ENCODE measurements at places on chromosomes 4 and X.
A peak's percentile ranks its signal among the peaks of the same experiment; 100 is the strongest.

GRCh38 chr4:56959100-56959499, 18.3 kb downstream of the NOA1 start:
- DNase-seq: no peak
- H3K36me3 ChIP-seq: no peaks in the 10 kb centered on the region
- no peaks in the 10 kb centered on the region for H3K4me1 ChIP-seq
- no peaks in the 10 kb centered on the region for H3K27me3 ChIP-seq
- no peak overlapping the region for H3K27ac ChIP-seq
- H3K4me3 ChIP-seq: no peak overlapping the region

GRCh38 chrX:29071525-29072320, 484.5 kb downstream of the IL1RAPL1 start:
- H3K4me3 ChIP-seq: no peak overlapping the region
- no peaks in the 10 kb centered on the region for H3K36me3 ChIP-seq
- H3K4me1 ChIP-seq: no peaks in the 10 kb centered on the region
- no peak overlapping the region for H3K27ac ChIP-seq

- peaks cover 8% of the 10 kb centered on the region for H3K27me3 ChIP-seq
- H3K27ac ChIP-seq: no peak overlapping the region
Measured at GRCh38 chrX:13082206-13083065, 38.0 kb upstream of the FAM9C start.

- H3K4me1 ChIP-seq: no peaks in the 10 kb centered on the region
- no peak for DNase-seq
- H3K36me3 ChIP-seq: no peaks in the 10 kb centered on the region
- no peak overlapping the region for H3K27ac ChIP-seq
- no peak overlapping the region for H3K4me3 ChIP-seq
- peaks cover 3% of the 10 kb centered on the region for H3K27me3 ChIP-seq
Measured at GRCh38 chrX:22534643-22535042, 261.9 kb downstream of the CBLL2 start.

- H3K27me3 ChIP-seq: no peaks in the 10 kb centered on the region
- H3K4me1 ChIP-seq: no peaks in the 10 kb centered on the region
- H3K36me3 ChIP-seq: no peaks in the 10 kb centered on the region
- no peak overlapping the region for H3K4me3 ChIP-seq
Measured at GRCh38 chr4:100421361-100421978, 96.4 kb downstream of the EMCN start.

DNA sequence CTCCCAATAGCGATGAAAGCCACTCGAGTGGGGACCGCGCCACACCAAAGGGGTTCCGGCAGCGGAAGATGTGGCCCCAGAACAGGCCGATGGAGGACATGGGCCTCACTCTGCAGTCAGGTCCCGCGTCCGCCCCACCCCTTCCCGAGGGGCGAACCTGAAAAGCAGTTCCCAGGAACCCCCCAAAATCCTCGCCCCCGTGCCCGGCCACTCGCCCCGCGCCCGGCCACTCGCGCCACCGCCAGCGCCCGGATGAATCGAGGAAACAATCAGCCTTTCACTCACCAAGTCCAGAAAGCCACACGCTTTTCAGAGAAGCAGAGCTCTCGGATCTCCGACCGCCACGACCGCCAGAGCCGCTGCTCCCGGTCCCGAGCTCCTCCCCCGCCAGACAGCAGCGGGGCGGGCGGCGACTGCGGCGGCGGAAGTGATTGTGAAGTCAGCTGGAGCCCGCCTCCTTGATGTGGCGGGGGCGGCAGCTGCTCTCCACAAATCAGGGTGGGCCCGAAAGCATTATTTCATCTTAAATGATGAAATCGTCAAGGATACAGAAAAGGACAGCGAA, at the start of gene PJA1:
TSS of gene PJA1 (minus strand) at position 367 of the 565 bp plus-strand sequence. CDS start 2,380 bp downstream, outside the sequence.
- no peaks in the 10 kb centered on the region for H3K36me3 ChIP-seq
- peak within 1 kb of the TSS; percentile 62 for H3K4me3 ChIP-seq

DNA sequence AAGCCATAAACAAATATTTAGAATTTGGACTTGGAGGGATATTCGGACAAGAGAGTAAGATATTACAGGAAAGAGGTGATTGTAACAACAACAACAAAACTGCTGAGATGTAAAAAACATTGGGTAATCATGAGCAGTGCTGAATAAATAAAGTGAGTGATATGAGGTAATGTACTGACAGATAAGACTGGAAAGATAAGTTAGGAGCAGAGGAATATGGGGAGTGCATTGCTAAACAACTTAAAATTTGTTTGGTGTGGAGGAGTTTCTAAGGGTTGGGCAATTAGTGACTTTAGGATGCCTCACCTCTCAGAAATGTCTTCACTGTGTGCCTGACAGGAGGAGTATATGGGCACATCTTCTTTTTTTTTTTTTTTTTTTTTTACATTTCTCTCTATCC, 637.8 kb upstream of the GRIA3 start:
- H3K4me1 ChIP-seq: no peaks in the 10 kb centered on the region
- no peaks in the 10 kb centered on the region for H3K27me3 ChIP-seq
- H3K27ac ChIP-seq: no peak overlapping the region

GRCh38 chr4:109848501-109848900, 594 bp downstream of the LRIT3 start:
- no peak for DNase-seq
- H3K4me1 ChIP-seq: no peaks in the 10 kb centered on the region
- H3K27ac ChIP-seq: no peak overlapping the region
- H3K4me3 ChIP-seq: no peak overlapping the region
- no peaks in the 10 kb centered on the region for H3K27me3 ChIP-seq

- no peaks in the 10 kb centered on the region for H3K4me1 ChIP-seq
- DNase-seq: no peak
- no peaks in the 10 kb centered on the region for H3K36me3 ChIP-seq
- peak overlapping the region; percentile 72 for H3K4me3 ChIP-seq
- no peaks in the 10 kb centered on the region for H3K27me3 ChIP-seq
- peak overlapping the region; percentile 71 for H3K27ac ChIP-seq
Measured at GRCh38 chrX:149630681-149631233, 835 bp downstream of the TMEM185A start.

DNA sequence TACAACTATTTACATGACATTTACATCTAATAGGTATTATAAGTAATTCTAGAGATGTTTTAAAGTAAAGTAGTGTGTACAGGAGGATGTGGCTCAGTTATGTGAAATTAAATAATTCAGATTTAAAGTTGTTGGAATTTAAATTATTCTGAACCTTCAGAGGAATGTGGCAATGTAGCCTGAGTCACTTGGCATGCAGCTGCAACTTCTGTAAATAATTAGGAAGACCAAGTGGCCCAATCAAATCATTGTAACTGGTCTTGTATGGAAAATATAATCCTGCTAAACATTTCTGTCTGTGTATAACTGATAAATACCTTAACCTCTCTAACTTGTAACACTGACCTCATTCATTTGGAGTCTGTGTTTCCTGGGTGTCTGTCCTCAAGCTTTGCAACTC, 828.9 kb downstream of the GLUD2 start:
- no peaks in the 10 kb centered on the region for H3K27me3 ChIP-seq
- H3K4me1 ChIP-seq: no peaks in the 10 kb centered on the region
- no peak overlapping the region for H3K27ac ChIP-seq
- H3K36me3 ChIP-seq: no peaks in the 10 kb centered on the region
- DNase-seq: no peak

DNA sequence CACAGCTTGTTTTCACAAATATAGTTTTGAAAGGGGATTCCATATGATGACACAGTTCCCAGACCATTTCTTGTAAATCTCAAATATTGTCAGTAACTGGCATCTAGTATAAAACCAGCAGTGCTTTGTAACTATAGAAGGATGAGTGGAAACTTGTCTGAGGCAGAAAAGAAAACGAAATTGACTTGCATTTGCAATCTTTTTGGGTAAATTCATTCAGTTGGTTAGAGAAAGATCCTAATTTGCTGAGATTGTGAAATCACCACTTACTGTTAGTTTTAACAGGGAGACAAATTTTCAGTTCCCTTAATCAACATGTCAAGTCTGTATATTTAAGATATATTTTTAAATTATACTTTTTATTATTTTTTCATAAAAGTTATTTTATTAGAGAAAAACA, 71.5 kb upstream of the VEGFC start:
- DNase-seq: no peak
- H3K36me3 ChIP-seq: no peaks in the 10 kb centered on the region
- H3K27ac ChIP-seq: no peak overlapping the region
- H3K27me3 ChIP-seq: no peaks in the 10 kb centered on the region
- H3K4me3 ChIP-seq: no peak overlapping the region

GRCh38 chrX:105136786-105137185, 83.7 kb downstream of the TEX13A start:
- no peak overlapping the region for H3K27ac ChIP-seq
- H3K4me3 ChIP-seq: no peak overlapping the region
- H3K4me1 ChIP-seq: no peaks in the 10 kb centered on the region
- H3K36me3 ChIP-seq: no peaks in the 10 kb centered on the region
- no peak for DNase-seq
- H3K27me3 ChIP-seq: no peaks in the 10 kb centered on the region

- H3K27me3 ChIP-seq: no peaks in the 10 kb centered on the region
- H3K4me1 ChIP-seq: no peaks in the 10 kb centered on the region
- H3K27ac ChIP-seq: no peak overlapping the region
- no peaks in the 10 kb centered on the region for H3K36me3 ChIP-seq
- no peak overlapping the region for H3K4me3 ChIP-seq
Measured at GRCh38 chrX:66919280-66919832, 280.5 kb upstream of the EDA2R start.

DNA sequence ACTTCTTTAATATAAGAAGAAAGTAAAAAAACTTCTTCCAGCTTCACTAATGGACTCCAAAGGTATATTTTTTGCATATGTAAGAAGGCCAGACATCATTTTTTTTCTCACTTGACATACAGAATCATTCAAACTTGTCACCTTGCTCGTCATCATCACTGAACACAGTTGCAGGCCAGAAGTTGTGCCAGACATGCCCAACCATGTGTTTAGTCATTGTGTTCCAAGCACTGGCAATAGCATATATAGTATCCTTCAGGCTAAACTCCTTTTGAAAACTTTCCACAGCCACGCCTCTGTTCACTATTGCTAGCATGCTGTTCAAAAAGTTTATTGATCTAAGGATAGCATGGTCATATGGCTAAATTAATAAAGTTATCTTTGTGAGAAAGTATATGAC, 83.3 kb downstream of the CHIC2 start:
- H3K4me3 ChIP-seq: no peak overlapping the region
- DNase-seq: no peak
- H3K27me3 ChIP-seq: no peaks in the 10 kb centered on the region
- H3K36me3 ChIP-seq: no peaks in the 10 kb centered on the region

- H3K36me3 ChIP-seq: no peaks in the 10 kb centered on the region
- peaks cover 54% of the 10 kb centered on the region for H3K27me3 ChIP-seq
- H3K4me1 ChIP-seq: no peaks in the 10 kb centered on the region
- peak overlapping the region; percentile 74 for H3K27ac ChIP-seq
- H3K4me3 ChIP-seq: no peak overlapping the region
- peak; percentile 88 for DNase-seq
Measured at GRCh38 chrX:39755143-39756032, 342.4 kb downstream of the BCOR start.

GRCh38 chrX:53622431-53622830, 64.1 kb downstream of the HUWE1 start:
- H3K27ac ChIP-seq: no peak overlapping the region
- peaks cover 23% of the 10 kb centered on the region for H3K27me3 ChIP-seq
- H3K4me3 ChIP-seq: no peak overlapping the region
- H3K4me1 ChIP-seq: no peaks in the 10 kb centered on the region
- H3K36me3 ChIP-seq: no peaks in the 10 kb centered on the region

DNA sequence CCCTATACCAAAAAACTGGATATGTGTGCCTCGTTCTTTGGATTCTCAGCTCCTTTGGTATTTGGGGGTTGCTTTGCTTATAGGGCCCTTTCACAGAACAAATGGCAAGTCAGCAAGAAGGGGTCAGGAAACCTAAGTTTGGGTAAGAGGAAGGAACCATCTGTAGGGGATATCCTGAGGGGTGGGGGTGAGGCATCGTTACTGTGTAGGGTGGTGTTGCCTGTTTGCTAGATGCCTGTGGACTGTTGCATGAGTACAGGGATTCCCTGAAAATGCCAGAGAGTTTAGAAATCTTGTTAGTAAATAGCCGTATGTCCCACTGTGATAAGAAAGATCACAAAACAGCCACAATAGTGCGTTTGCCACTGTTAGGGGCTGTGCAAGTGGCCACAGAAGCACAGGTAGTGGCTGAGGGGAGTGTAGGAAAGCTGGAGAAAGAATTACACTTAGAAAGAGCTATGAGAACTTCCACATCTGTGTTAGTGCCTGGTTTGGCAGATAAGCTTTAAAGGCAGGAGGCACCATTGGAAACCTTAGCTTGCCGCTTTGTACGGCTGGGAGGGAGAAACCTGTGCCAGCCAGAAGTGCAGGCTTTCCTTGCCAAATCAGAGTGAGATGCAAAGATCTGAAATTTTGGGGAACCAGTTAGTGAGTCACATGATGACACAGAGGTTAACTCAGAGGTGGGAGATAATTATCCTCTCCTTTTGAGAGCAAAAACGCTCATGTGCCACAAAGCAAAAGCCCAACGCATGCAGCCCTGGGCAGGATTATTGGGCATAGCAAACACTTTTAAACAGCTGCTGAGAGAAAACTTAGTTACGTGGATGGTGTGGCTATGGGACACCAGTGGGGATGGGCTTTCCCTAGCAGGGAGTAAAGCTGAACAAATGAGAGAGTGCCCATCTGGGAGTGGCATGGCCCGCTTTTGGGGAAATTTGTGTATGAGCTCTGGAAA, 343.7 kb downstream of the ARAP2 start:
- H3K36me3 ChIP-seq: no peaks in the 10 kb centered on the region
- DNase-seq: no peak
- H3K4me3 ChIP-seq: no peak overlapping the region
- no peaks in the 10 kb centered on the region for H3K27me3 ChIP-seq
- no peak overlapping the region for H3K27ac ChIP-seq

GRCh38 chr4:109547394-109547793, 12.7 kb upstream of the MCUB start:
- H3K4me3 ChIP-seq: no peak overlapping the region
- DNase-seq: no peak
- H3K27me3 ChIP-seq: no peaks in the 10 kb centered on the region
- no peak overlapping the region for H3K27ac ChIP-seq
- H3K36me3 ChIP-seq: no peaks in the 10 kb centered on the region
- H3K4me1 ChIP-seq: no peaks in the 10 kb centered on the region

GRCh38 chr4:93788712-93789111, 39.8 kb upstream of the ATOH1 start:
- no peaks in the 10 kb centered on the region for H3K36me3 ChIP-seq
- no peak for DNase-seq
- H3K27ac ChIP-seq: no peak overlapping the region
- H3K4me1 ChIP-seq: no peaks in the 10 kb centered on the region
- no peak overlapping the region for H3K4me3 ChIP-seq

DNA sequence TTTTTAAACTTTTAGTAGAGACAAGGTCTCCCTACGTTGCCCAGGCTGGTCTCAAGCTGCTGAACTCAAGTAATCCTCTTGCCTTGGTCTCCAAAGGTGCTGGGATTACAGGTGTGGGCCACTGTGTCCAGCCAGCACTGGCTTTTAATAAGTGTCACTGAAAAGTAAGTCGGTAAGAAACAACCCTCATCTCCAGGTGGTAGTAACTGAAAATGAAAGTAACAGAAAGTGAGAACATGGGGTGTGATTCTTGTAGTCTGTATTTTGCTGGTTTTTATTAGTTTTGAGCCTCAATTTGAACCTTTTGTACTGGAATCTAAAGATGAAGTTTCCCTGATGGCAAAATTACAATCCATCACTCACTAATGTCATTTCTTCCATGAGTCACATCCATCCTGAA, 238.1 kb upstream of the AGA start:
- H3K27me3 ChIP-seq: no peaks in the 10 kb centered on the region
- no peak overlapping the region for H3K27ac ChIP-seq
- H3K4me3 ChIP-seq: no peak overlapping the region
- DNase-seq: no peak
- H3K4me1 ChIP-seq: no peaks in the 10 kb centered on the region
- no peaks in the 10 kb centered on the region for H3K36me3 ChIP-seq

- no peak overlapping the region for H3K4me3 ChIP-seq
- DNase-seq: no peak
- H3K36me3 ChIP-seq: no peaks in the 10 kb centered on the region
- no peaks in the 10 kb centered on the region for H3K4me1 ChIP-seq
- H3K27me3 ChIP-seq: no peaks in the 10 kb centered on the region
- no peak overlapping the region for H3K27ac ChIP-seq
Measured at GRCh38 chr4:118911238-118911703, 22.6 kb downstream of the SYNPO2 start.

All from breast epithelium (tissue), 4 donors.